Mesendoderm (in vitro differentiated cells): ENCODE measurements at places on chromosomes 1 and 21.

DNA sequence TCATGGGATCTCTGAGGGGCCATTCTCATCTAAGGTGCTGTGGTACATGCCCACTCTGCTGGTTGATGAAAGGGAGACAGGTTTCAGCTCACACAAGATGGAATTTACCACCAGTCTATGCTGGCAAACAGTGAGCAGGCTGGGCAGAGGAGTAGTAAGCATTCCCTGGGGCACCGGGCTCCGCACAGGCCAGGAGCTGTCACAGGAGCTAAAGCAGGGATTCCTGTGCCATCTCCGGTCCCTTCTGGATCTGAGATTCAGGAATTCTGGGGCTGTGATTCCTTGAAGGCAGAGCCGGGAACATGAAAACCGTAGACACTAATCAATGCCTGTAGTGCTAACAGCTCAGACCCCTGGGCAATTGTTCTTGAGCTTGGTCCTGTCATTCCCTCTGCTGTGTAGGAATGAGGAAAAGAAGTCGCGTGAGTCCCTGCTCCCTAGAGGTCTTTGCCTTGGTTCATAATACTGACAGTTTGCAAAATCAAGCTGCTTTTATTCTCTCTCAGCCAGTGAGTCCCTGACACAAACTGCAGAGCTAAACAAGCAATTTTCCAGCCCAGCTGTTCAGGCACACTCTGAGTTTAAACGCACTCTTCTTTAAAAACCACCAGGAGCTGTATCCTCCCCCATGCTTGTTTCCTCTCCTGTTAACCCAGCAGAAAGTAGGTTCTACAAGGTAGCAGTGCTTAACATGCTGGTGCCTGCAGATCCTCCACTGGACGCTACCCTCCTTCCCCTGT, 52.5 kb downstream of the MDM4 start:
- peaks cover 4% of the 10 kb centered on the region for H3K4me1 ChIP-seq
- no peak overlapping the region for H3K27ac ChIP-seq
- no peaks in the 10 kb centered on the region for H3K36me3 ChIP-seq
- no peaks in the 10 kb centered on the region for H3K27me3 ChIP-seq
- H3K4me3 ChIP-seq, result no peak overlapping the region
- no peak for DNase-seq

DNA sequence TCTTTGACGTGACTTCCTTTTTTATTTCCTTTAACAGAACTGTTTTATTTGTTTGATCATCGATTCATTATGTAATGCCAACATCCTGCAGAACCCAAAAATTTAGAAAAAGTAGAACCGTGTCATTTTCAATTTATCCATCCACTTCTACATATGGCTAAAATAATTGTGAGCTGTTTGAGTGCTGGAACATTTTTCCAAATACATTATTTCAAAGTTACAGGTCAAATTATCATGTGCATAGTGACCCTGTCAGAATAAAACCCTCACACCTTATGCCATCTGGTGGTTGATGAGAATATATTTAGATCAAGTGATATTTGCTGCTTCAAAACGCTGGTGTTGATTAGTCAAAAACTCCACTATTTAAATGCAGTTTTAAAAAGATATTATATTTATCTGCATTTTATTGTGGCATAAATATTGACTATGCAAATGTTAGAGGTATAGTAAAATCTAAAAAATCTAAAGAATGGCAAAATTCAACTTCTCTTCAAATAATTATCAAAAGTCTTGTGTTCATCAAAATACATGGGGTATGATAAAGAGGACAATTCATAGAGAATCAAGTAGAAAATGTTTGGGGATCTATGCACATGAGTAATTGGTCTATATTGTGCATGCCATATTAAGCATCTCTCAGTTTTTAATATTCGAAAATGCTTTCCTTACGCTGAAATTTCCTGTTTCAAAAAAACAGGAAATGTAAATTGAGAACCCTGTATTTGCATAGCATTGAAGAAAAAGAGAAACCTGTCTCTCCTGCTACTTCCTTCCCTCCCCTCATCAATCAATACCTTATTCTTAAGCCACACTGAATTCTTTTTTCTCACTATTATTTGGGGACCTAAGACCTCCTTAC, 39.7 kb downstream of the UBE2U start:
- H3K36me3 ChIP-seq, result no peaks in the 10 kb centered on the region
- H3K4me3 ChIP-seq, result no peak overlapping the region
- peak; percentile 39 for DNase-seq
- no peak overlapping the region for H3K27ac ChIP-seq
- H3K27me3 ChIP-seq, result no peaks in the 10 kb centered on the region
- peaks cover 3% of the 10 kb centered on the region for H3K4me1 ChIP-seq

- no peaks in the 10 kb centered on the region for H3K36me3 ChIP-seq
- no peak overlapping the region for H3K4me3 ChIP-seq
- H3K4me1 ChIP-seq, result peaks cover 8% of the 10 kb centered on the region
- no peak for DNase-seq
Measured at GRCh38 chr1:183239220-183239742, 53.2 kb downstream of the LAMC2 start.

DNA sequence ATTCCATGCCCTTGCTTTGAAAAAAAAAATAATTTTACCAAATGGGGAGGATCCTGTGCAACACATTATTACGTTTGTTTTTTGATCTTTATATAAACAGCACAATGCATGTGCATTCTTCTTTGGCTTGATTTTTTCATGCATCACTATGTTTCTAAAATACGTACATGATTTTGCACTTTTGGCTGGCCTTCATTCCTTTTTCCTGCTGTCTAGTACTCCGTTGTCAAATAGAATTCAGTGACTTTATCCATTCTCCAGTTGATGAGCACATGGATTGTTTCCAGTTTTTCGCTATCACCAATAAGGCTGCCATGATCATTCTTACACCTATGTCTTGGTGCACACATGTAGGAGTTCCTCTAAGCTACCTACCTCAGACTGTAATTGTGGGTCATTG, 63.0 kb upstream of the ID3 start:
- H3K27me3 ChIP-seq, result no peaks in the 10 kb centered on the region
- no peaks in the 10 kb centered on the region for H3K4me1 ChIP-seq
- no peak overlapping the region for H3K4me3 ChIP-seq
- no peak overlapping the region for H3K27ac ChIP-seq
- H3K36me3 ChIP-seq, result no peaks in the 10 kb centered on the region

- DNase-seq, result no peak
- no peak overlapping the region for H3K27ac ChIP-seq
- no peak overlapping the region for H3K4me3 ChIP-seq
- H3K36me3 ChIP-seq, result no peaks in the 10 kb centered on the region
Measured at GRCh38 chr1:12573015-12573825, 44.8 kb downstream of the DHRS3 start.

DNA sequence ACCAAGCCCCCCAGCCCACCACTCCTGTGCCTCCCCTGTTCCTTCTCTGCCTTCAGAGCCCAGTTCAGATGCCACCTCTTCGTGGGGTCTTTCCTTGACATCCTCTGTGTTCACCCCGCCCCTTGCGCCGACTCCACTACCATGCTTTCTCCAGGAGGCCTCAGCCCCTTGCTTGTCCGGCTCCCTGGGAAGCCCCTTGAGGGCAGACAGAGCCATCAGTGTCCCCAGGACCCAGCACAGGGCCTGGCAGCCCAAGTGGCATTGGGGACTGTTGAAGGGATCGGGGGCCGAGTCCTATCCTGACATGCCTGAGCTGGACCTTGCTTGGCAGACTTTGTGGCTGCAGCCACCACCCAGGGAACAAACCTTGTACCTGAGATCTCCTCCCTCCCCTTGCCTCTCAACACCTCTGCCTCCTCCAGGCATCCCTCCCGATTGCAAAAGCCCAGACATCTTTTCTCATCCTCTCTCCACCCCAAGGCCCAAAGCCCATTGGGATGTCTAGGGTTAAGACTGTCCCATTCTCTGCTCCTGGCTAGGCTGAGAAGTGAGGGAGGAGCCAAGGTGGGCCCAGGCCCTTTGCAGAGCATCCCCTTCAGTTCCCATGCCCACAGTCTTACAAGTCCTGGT, 3.4 kb downstream of the CLDN19 start:
- no peak overlapping the region for H3K4me3 ChIP-seq
- peaks cover 4% of the 10 kb centered on the region for H3K4me1 ChIP-seq
- no peaks in the 10 kb centered on the region for H3K36me3 ChIP-seq
- H3K27ac ChIP-seq, result no peak overlapping the region
- DNase-seq, result no peak
- H3K27me3 ChIP-seq, result no peaks in the 10 kb centered on the region

DNA sequence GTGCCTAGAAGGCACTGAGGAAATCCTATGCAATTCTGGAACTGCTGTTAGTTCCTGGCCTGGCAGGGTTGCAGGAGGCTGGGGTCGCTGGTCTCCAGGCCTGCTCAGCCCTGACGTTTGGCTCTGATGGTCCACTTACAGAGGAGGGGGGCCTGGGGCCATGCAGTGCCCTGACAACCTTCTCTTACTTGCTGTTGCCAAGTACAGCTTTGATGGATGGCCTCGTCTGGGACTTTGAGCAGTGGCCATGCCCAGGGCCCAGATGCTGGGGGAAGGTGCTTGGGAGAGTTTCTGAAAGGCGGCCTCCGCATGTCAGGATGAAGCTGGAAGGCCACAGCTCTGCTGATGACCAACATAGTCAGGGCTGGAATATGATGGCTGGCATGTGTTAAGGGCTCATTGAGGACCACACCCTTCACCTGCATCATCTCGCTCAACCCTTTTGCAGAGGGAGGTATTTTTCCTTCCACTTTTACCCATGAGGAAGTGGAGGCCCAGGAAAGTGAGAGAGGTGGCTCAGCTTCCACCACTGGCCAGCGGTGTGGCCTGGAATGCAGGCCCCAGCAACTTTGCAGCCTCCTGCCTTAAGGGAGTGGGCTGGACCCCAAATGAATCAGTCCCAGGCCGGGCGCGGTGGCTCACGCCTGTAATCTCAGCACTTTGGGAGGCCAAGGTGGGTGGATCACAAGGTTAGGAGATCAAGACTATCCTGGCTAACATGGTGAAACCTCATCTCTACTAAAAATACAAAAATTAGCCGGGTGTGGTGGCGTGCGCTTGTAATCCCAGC, 34.7 kb upstream of the LRRC3 start:
- H3K27me3 ChIP-seq, result no peaks in the 10 kb centered on the region
- H3K4me1 ChIP-seq, result no peaks in the 10 kb centered on the region
- H3K27ac ChIP-seq, result no peak overlapping the region
- no peaks in the 10 kb centered on the region for H3K36me3 ChIP-seq
- H3K4me3 ChIP-seq, result no peak overlapping the region

DNA sequence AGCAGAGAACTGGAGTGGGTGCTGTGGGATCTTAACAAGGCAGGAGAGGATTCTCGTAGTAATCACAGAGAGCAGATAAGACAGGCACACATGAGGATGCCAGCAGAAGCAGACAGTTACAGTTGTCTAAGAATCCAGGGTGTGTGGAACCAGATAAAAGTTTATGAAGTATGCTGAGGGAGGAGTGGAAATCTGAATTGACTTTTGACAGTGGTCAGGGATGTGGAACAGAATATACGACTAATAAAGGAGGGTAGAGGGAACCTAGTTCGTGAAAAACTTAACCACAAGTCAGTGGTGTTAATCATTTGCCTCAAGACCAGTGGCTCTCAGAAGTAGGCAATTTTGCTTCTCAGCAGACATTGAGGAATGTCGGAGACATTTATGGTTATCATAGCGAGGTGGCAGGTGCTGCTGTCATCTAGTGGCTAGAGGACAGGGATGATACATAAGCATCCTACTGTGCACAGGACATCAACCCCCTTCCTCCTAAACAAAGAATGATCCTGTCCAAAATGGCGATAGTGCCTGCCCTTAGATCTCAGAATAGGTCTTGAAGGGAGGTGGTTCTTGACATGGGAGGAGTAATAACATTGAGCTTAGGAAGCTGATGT, 3.0 kb downstream of the LRRC8D start:
- no peak overlapping the region for H3K4me3 ChIP-seq
- peaks cover 3% of the 10 kb centered on the region for H3K4me1 ChIP-seq
- DNase-seq, result no peak
- H3K36me3 ChIP-seq, result no peaks in the 10 kb centered on the region
- no peak overlapping the region for H3K27ac ChIP-seq

GRCh38 chr1:231940116-231940515, 313.5 kb downstream of the DISC1 start:
- H3K27ac ChIP-seq, result no peak overlapping the region
- H3K27me3 ChIP-seq, result no peaks in the 10 kb centered on the region
- DNase-seq, result no peak
- H3K4me1 ChIP-seq, result no peaks in the 10 kb centered on the region
- no peaks in the 10 kb centered on the region for H3K36me3 ChIP-seq

DNA sequence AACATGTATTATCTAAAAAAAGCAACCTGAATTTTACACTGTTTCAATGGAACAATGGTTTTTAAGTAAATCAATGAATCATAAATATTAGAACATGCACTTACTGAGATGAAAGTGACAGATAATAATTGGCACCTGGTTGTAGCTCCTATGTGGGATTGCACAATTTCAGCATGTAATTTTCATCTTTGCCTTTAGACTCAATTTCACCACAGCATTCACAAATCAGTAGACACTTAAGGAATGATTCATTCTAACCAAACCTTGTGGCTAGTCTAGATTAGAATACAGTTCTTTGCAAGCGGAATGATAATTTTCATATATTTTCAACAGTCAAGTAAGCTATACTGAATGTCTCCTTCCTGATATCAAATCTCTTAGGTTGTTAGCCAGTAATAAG, 853.4 kb downstream of the KCNT2 start:
- H3K36me3 ChIP-seq, result no peaks in the 10 kb centered on the region
- H3K4me1 ChIP-seq, result no peaks in the 10 kb centered on the region
- no peak for DNase-seq
- H3K27ac ChIP-seq, result no peak overlapping the region
- H3K4me3 ChIP-seq, result no peak overlapping the region

DNA sequence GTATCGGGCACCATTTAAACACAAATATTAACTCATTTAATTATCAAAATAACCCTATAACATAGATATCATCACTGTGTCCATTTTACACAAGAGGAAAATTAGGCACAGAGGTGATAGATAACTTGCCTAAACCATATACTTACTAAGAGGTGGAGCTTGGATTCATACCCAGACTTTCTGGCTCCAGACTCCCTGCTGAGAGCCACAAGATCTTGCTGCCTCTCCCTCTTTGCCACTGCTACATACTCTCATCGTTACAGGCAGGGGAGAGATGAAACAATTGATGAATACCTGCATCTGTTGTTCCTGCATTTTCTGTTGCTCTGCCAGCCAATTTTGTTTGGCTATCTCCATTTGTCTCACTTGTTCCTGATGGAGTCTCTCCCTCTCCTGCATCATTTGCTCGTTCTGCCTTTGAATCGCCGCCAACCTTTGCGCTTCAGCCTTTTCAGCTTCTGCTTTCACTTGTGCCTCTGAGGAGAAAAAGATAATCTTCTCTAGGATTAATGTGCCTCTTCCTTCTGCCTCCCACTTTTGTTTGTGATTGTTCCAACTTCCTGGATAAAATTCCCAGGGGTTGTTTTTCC, 10.6 kb downstream of the GBP5 start:
- no peak overlapping the region for H3K27ac ChIP-seq
- DNase-seq, result peak; percentile 82
- H3K4me3 ChIP-seq, result no peak overlapping the region
- H3K4me1 ChIP-seq, result peaks cover 16% of the 10 kb centered on the region
- no peaks in the 10 kb centered on the region for H3K27me3 ChIP-seq
- H3K36me3 ChIP-seq, result no peaks in the 10 kb centered on the region
